Pancreas (tissue), 10 donors: ENCODE measurements at places on chromosomes 3 and 15. TPM values are rescaled to one million over a fixed set of nuclear protein-coding genes. Genes with fewer than 3 reads are reported as not detected.

Gene AP3B2
- 3.5 TPM for total RNA-seq

Gene GOLGA6L7
- not detected for total RNA-seq

Gene LINGO1
- 2.0 TPM for total RNA-seq

Gene IL17RB
- total RNA-seq: 12.7 TPM

Gene UBA3
- total RNA-seq: 32.9 TPM

Gene CFAP91
- total RNA-seq: 15.5 TPM

Gene CPN2
- total RNA-seq: not detected

Gene FANCD2OS
- not detected for total RNA-seq

Gene BUB1B
- 0.92 TPM for total RNA-seq

Gene ISLR2
- 0.09 TPM for total RNA-seq

Gene GFM1
- total RNA-seq: 19.0 TPM

Gene PCCB
- total RNA-seq: 24.2 TPM

Gene TRIM42
- not detected for total RNA-seq

Gene ZNF717
- 5.2 TPM for total RNA-seq

Gene GOLGA8R
- 2.6 TPM for total RNA-seq

Gene BCL2A1
- 1.4 TPM for total RNA-seq

Gene NDUFB4
- total RNA-seq: 50.7 TPM

Gene OPA1
- total RNA-seq: 23.8 TPM

Gene RTP4
- 5.5 TPM for total RNA-seq

Gene COL6A6
- 0.05 TPM for total RNA-seq

Gene ANKRD28
- total RNA-seq: 31.8 TPM
